Small intestine (tissue), 16 donors: ENCODE measurements at places on chromosomes 6 and 20.

- no peak for DNase-seq
These were observed 11.3 kb downstream of the CST7 start for GRCh38 chr20:24960302-24960801.

DNA sequence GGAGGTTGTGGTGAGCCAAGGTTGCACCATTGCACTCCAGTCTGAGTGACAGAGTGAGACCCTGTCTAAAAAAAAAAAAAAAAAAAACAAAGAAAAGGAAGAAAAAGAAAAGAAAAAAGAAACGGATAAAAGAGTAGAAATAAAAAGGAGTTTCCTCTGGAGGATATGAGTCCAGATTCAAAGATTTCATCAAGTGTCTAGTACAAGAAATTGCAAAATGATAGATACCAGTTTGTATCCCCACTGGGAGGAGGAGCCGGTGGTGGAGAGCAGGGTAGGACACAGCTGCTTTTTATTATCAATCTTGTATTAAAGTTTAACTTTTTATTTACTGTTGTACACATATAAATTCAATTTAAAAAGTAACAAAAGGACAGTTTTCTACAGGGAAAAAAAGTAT is 113.9 kb downstream of the BMP7 start:
- DNase-seq: no peak

GRCh38 chr6:165042912-165043311 is 266.5 kb downstream of the C6orf118 start:
- DNase-seq: no peak

DNA sequence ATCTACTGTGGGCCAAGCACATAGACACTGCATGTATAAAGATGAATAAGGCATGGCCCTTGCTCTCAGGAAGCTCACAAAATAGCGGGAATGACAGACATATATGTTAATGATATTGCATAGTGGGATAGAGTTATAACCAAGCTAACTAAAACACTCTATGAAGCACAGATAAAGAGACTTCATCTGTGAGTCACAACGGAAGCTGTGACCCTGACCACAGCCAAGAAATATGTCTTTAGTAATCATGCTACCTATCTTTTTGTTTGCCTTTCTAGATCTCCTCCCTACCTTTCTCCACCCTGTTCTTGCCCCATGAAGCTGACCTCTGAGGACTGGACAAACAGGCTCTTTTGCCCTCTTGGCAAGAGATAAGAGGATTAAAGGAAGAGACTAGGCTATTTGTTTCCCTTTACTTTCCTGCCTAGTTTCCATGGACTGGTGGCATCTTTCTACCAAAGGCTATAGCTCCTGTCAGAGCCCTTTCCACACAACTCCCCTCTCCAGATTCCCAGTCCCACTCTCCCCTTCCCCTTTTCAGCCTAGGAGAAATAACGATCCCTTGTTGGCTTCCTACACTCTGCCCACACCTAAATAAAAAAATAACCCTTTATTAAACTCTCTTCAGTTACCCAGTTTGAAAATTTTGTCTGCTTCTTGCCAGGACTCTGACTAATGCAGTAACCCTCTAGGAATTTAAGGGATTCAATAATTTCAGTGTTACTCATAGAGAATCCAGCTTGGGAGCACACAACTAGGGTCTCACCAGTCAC is 504.9 kb upstream of the MARCKS start:
- peak; percentile 73 for DNase-seq

DNA sequence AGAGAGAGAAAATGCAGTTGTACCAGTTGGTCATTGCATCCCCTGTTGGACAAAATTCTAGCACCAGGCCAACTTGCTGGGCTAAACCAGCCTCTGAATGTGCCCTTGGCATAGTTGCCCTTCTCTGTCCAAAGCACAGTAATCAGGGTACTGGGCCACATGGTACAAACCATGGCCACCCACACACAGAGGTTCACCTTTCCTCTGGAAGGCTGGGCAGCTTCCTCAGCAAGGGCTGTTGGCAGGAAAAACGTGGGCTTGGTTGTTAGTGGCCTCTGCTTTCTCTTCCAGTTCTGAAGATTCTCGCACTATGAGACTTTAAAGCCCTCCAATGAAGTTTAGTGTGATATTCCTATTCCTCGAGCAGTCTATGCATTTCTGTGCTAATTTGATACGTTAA is 706 bp downstream of the DDO start:
- DNase-seq: no peak

DNA sequence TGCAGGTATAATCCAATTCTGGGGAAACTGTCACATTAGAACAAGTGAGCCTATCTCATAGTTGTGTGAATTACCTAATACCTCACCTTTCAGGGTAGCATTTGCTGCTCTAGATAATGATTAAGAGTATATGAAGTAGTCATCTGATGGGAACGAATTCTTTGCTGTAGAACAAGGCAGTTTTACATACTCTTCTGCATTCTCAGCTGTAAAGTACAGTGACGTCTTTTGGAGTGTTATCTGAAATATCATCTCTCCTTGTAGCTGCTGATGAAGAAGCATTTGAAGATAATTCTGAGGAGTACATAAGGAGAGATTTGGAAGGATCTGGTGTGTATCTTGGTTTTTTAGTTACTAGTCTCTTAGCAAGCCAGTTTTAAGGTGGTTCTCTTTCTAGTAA is 28.4 kb downstream of the CSE1L start:
- DNase-seq: no peak

DNA sequence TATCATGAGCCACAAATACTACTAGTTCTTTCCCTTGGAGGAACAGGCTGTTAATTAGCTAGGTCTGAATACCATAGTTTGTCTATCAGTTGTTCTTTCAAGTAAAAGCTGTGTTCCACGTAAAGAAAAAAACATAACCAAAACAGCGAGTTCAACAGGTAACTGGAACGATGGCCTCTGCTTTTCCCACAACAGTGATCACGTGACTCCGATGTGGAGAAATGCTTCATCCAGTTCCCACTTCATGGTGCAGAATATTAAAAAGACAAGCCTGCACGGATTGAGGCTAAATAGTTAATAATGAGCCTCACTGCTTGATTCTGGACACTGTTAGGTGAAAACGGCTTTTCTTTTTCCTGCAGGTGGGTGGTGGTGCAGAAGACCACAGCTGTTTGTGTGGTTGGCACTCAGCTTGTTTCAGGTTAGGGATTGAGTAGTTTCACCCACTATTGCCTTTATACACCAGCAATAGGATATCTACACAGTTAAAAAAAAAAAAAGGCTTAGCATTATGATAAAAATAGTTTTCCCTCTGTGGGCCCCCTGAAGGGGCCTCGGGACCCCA is 88.1 kb downstream of the DACT2 start:
- DNase-seq: no peak

GRCh38 chr20:57570145-57570850 is 9.4 kb downstream of the PCK1 start:
- no peak for DNase-seq

GRCh38 chr20:21640556-21640955 is 64.9 kb upstream of the PAX1 start:
- no peak for DNase-seq

DNA sequence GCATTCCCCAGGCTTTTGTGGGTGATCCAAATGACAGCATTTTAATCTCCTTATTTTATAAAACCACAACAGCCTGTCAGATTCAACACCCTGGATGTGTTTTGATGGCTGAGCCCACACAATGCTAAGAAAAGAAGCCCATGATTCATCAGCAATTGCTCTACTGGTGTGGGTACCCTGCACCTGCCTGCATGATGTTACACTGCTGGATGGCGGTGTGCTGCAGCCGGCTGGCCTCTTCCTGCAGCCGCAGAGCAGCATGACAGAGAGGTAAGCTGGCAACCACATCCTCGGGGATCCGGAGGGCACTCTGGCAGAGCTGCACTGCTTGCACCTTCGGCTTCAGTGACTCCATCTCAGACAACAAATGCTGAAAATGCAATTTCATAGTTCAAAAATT is 327.5 kb downstream of the SYNE1 start:
- DNase-seq: peak; percentile 23

DNA sequence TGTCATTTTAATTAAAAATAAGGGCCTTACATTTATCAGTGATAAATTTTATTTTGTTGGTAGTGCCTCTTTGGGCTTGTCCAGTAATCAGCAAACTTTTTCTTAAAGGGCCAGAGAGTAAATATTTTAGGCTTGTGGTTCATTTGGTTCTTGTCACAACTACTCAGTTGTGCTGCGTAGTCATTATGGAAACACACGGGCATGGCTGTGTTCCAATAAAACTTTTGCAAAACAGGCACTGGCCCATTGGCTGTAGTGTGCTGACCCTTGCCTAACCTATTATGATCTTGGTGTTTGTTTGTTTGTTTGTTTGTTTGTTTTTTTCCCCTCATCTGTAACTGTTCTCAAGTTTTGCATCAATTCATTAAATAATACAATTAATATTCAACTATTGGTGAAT is 19.4 kb downstream of the TBPL1 start:
- DNase-seq: no peak

GRCh38 chr20:34558320-34559218 is at the start of gene MAP1LC3A:
MAP1LC3A (plus strand) TSS chr20:34558718; CDS start chr20:34558869, 151 bp downstream.
- DNase-seq: peak; percentile 88

DNA sequence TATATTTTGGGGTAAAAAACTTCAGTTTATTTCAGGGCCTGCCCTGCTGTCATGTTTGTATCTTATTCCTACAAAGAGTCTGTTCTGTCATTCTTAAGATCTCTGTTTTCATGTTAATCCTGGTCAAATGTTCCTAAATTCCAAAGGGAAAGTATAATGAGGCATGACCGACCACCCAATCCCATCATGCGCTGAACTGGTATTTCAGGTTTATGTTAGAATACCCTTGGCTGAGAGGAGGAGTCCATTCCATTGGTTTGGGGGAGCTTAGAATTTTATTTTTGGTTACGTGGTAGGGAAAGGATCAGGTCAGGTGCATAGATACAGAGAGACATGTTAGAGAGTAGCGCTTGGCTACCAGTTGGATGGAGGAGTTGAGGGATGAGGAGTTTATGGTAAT is 25.7 kb downstream of the CFAP61 start:
- DNase-seq: no peak

- no peak for DNase-seq
These were observed 6.6 kb downstream of the TREML2 start for GRCh38 chr6:41194386-41194785.

- DNase-seq: peak; percentile 14
These were observed 549 bp downstream of the ANKRD6 start for GRCh38 chr6:89433252-89434149.

- peak; percentile 63 for DNase-seq
These were observed 37.1 kb upstream of the NCOA3 start for GRCh38 chr20:47464380-47465101.

GRCh38 chr6:24451581-24452388 is 37.6 kb downstream of the GPLD1 start:
- no peak for DNase-seq

DNA sequence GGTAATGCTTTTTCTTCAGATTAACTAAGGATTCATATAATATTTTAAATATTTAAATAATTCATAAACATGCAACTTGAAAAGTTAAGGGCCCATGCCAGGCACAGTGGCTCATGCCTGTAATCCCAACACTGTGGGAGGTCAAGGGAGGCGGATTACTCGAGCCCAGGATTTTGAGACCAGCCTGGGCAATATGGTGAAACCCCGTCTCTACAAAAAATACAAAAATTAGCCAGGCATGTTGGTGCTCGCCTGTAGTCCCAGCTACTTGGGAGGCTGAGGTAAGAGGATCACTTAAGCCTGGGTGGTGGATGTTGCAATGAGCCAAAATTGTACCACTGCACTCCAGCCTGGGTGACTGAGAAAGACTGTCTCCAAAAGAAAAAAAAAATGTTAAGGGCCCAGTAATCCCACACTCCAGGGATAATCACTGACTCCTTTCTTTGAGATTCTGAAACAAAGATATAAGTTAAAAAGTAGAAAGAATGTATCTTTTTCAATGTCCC is 7.9 kb upstream of the RIN2 start:
- no peak for DNase-seq

DNA sequence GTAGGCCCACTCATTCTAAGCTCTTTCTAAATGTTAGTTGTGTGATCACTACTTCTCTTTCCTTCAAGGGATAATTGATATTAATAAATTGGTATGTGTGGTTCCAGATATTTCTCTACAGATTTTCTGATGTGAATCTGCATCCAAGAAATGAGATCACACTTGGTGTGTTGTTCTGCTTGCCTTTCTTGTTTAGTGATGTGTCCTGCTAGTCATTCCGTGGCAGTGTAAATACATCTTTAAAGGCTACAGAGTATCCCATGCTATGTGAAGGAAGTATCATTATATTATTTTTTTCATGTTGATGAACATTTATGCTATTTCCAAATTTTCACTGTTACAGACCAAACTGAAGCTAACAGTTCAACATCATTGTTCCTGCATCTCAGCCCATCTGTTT is 13.2 kb downstream of the CDH26 start:
- DNase-seq: no peak

DNA sequence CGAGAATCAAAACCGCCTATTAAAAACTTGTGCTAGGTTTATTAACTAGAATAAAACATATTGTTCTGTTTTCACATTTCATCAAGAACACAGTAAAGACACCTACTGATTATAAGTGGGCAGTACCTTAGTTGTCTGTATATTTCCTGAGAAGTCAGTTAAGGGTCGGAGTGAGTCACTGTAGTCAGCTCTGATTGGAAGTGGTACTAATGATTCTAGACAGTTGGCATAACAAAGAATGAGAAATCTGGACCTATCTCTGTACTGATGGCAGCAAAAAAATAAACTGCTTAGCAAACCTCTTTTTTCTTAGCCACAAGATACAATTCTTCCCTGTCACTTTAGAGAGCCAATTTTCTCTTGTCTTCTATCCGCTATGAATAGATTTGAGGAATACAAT is 387.3 kb upstream of the ADGRB3 start:
- no peak for DNase-seq

- no peak for DNase-seq
These were observed 1.6 kb downstream of the REM1 start for GRCh38 chr20:31476643-31477215.

DNA sequence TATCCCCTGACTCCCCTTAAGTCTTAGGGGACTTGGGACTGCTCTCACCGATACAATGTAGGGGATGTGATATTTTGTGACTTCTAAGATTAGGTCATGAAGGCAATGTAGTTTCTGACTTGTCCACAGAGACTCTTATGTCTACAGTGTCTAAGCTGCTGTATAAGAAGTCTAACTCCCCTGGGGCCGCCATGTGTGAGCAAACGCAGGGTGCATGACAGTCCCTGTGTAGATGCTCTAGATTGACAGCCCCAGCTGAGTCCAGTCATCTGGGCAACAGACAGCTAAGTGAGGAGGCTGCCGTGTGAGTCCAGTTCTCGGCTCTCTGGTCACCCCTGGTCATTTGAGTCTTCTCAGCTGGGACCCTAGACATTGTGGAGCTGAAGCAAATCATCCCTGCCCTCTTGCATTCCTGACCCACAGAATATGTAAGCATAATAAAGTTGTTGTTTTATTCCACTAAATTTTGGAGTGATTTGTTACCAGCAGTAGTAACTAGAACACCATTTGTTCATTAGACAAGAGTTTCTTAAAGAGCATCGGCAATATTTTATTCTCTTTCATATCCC is 743.3 kb upstream of the CHD6 start:
- DNase-seq: no peak

GRCh38 chr6:152981989-152982903 is 595 bp downstream of the FBXO5 start:
- DNase-seq: no peak
